ENCODE measurements at places on chromosomes 11 and 22. TPM values are rescaled to one million over a fixed set of nuclear protein-coding genes. Genes with fewer than 3 reads are reported as not detected.

The LRRC56 gene
- 0.68 TPM for total RNA-seq

The PGA4 gene
- not detected for total RNA-seq

The MISFA gene
- total RNA-seq: 1.0 TPM

The MS4A4A gene
- not detected for total RNA-seq

The SCGB1C1 gene
- not detected for total RNA-seq

The UQCC3 gene
- 5.0 TPM for total RNA-seq

The CRYBA4 gene
- total RNA-seq: not detected

The L3MBTL2 gene
- total RNA-seq: 27.8 TPM

The PRR33 gene
- total RNA-seq: not detected

The RTN4RL2 gene
- total RNA-seq: 0.14 TPM

The FOLR3 gene
- not detected for total RNA-seq

The SOX6 gene
- 0.09 TPM for total RNA-seq

The PHF21A gene
- 6.3 TPM for total RNA-seq

The OR5A1 gene
- under 0.01 TPM for total RNA-seq

The CCDC188 gene
- total RNA-seq: 9.4 TPM

The PNPLA3 gene
- total RNA-seq: 2.7 TPM

The MRGPRX3 gene
- not detected for total RNA-seq

The MYBPC3 gene
- total RNA-seq: not detected

The LMO1 gene
- not detected for total RNA-seq

The ACRV1 gene
- not detected for total RNA-seq

The OR8I2 gene
- total RNA-seq: not detected

The GGT5 gene
- 27.8 TPM for total RNA-seq

The KRTAP5-11 gene
- not detected for total RNA-seq
